ENCODE measurements at places on chromosomes 11 and 22.

DNA sequence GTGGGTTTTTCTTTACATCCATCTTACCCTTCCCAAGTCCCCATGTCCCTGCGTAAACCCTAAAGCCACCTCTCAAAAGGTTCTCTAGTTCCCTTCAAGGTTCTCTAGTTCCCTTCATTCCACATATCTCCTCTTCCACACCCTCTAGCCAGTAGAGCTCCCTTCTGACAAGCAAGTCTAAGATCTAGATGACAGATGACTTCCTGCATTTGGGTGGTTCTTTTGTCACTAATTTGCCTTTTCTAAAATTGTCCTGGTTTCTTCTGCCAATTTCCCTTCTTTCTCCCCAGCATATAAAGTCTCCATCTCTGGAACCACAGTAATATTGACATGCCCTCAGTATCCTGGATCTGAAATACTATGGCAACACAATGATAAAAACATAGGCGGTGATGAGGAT lies 7.8 kb downstream of the CD3E start:
- DNase-seq = no peak

DNA sequence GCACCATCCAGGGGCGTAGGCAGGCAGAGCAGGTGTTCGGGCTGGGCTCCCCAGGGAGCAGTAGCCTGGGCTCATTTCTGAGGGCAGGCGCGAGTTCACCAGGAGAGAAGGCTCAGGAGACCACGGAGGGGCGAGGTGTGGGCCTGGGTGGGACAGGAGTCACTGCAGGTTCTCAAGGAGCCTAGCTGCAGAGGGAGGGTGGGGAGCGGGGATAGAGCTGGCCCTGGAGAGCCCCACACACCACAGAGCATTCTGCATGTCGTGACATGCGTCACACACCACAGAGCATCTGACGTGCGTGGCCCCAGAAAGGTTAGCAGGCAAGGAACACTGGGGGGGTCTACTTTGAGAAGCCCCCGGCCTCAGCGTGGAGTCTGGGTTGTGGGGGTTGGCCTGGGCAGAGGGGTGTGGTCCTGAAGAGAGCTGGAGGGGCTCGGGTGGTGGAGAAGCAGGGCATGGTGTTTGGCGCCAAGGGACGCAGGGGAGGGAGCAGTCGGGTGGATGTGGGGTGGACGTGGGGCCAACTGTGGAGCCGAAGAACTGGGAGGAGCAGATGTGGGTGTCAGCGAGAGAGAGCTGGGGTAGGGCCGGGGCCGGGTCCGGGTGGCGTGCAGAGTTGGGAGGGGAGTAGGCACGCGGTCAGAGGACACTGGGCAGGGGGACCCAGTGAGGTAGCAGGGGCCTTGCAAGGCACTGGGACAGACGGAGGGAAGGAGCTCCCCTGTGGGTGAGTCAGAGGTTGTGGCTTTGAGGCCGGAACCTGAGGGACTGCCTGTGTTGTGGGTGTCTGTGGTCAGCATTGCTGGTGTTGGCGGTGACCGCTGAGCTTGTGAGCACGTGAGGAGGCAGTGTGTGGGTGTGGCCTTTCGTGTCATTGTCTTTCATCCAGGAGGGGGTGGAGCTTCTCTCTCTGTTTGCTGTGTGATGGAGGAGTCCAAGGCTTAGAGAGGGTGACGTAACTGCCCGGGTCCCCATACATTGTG lies 25.5 kb downstream of the CTTN start:
- DNase-seq = peak; percentile 41

- no peak for DNase-seq
Measured at GRCh38 chr22:22706253-22706915, 62.0 kb downstream of the GGTLC2 start.

DNA sequence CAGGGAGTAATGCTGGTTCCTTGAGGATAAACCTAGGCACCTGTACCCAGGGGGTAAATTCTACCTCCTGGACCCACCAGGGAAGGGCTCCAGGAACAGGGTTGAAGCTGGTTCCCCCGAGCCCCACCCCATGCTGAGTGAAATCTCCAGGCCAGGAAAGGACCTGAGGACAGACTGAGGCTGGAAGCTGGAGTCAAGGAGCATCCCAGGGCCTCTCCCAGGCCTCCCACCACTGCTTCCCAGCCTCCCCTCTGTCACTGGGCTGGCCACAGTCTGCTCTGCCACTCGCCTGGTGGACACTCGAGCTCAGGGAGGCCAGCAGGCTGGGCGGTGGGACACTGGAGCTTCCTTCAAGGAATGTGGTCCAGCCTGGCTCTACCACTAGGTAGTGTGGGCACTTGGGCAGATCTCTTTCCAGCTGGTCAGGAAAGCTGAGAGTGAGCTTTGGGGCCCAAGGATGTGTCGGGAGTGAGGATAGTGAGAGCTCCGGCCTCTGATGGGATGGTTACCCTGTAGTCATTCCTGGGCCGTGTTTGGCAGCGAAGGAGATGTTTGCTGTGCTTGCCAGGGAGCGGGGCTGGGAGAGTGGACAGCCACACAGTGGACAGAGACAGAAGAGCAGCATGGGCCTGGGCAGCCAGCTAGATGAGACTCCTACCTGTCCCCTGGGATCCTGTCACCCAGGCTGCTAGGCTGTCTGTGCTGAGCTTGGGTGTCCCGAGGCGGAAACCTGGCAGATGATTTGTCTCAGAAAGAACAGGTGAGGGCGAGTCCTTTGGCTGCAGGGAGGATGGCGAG lies 3.4 kb downstream of the OVOL1 start:
- no peak for DNase-seq

DNA sequence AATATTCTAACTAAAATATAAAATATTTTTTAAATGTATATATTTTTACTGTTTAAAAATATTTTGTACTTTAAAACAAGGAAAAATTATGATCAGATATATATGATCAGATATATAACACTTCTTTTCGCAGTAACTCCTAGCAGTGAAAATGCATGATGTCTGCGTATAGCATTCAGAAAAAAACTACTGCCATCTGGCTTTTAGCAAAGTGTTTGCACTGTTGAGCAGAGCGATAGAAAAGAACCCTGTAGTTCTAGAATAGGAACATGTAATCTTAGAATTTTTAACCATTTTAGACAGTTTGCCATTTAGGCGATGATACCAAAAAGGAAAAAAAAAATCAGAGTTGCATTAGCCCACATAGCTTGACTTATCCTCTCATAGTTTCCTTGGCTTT lies 370.4 kb upstream of the ANO3 start:
- DNase-seq = no peak

DNA sequence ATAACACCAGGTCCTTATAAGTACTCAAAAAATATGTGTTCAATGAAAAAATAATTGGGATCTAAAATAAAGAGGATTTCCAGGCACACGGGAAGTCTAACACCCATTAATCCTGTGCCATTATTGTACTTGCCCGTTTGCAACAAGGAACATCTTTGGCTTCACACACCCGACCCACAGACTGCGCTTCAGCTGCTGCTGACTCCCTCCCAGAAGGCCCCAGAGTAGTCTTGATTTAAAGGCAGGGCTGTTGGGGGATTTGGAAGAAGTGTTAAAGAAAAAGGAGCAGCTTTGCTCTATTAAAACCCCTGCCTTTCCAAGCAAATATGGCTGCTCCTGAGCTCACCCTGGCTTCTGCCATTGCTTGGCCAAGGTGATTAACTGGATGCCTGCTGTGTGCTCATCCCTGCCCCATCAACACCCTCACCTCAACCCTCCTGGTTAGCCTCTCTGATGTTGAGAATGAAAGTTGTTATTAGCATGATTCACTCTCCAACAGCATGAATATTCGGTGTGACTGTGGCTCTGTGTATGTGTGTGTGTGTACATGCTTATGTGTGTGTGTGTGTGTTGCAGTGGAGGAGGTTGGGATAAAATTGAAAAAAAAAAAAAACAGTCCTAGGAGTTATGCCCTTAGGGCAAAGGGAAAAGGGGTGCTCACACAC lies 76.1 kb downstream of the KIRREL3 start:
- no peak for DNase-seq

GRCh38 chr22:39297490-39298240 lies 21.8 kb downstream of the RPL3 start:
- DNase-seq = no peak

- DNase-seq = no peak
Measured at GRCh38 chr11:115939731-115940421, 435.7 kb upstream of the CADM1 start.

GRCh38 chr11:130066338-130066737 lies 3.4 kb upstream of the APLP2 start:
- DNase-seq = no peak

DNA sequence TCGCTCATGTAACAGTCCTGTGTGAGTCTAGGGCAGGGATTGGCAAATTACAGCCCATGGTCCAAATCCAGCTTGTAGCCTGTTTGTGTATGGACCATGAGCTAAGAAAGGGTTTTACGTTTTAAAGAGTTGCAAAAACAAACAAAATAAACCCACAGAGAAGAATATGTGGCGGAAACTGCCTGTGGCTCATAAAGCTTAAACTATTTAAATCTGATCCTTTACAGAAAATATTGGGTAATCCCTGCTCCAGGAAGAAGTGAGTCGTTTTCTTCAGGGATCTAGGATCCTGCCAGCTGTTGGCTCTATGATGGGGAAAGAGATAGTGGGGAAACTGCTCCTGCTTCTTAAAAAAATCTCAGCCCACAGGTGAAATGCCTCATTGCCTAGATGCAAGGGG lies 3.4 kb upstream of the OR6Q1 start:
- no peak for DNase-seq

DNA sequence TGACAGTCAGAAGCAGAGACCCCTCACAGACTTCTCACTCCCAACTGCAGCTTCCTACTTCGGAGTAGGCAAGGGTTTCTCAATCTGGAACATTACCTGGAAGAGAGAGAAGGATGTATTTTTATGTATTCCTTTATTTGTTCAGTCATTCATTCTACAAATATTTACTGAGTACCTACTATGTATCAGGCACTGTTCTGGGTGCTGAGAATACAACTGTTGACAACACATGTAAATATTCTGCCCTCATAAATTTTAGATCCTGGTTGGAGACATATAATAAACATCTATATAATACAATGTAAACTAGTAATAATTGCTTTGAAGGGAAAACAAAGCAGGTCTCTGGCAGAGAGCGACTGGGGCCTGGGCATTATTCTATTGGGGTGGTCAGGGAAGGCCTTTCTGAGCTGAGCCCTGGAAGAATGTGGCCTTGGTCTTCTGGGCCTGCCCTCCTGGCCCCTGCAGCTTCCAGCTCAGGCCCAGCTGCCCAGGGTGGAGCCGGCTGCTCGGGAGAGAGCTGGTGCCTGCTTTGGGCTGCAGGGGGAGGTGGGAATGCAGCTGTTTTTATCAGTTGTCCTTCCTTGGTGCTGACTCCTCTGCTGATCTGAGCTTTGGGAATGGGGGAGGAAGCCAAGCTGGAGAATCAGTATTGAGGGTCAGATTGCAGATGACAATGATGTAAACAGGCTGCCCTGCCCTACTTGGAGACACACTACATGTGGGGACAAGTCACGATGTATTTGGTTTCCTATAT lies 46.8 kb downstream of the PKNOX2 start:
- DNase-seq = no peak

DNA sequence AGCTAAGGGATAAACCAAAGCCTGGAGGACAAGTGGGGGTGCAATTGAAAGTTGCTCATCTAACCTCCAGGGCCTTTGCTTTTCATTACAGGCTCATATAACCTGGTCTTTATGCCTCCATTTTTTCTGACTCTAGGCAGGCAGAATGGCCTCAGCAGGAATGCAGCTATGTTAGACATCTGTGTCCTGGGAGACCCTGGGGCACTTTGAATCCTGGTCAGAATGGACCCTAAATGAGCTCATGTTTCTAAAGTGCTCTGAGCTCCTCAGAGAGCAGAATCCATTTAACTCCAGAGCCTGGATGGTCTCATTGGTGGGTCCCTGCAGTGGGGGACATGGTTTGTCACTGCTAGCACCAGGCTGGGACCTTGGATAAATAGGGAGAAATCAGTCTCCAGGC lies 177.3 kb downstream of the KIRREL3 start:
- DNase-seq = no peak

- no peak for DNase-seq
Measured at GRCh38 chr22:49203091-49203858, 624.4 kb downstream of the BRD1 start.

DNA sequence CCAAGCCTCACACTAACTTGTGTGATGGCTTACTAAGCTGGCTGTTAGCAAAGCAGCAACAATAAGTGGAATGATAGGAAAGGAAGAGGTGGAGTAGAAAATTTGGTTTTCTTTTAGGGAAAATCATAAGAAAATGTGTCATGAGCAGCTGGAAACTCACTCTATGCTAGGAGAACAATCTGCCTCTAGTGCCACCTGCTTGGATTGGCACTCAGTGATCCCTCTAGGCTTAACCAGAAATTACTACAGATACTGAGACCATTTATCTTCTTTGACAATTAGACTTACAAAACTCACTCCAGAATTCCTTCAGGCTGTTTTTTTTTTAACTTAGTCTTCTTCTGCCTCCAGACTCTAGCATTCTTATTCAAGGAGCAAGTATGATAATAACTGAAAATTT lies 117.3 kb downstream of the CD44 start:
- DNase-seq = no peak

- DNase-seq = no peak
Measured at GRCh38 chr11:77783025-77783424, 37.5 kb downstream of the RSF1 start.

DNA sequence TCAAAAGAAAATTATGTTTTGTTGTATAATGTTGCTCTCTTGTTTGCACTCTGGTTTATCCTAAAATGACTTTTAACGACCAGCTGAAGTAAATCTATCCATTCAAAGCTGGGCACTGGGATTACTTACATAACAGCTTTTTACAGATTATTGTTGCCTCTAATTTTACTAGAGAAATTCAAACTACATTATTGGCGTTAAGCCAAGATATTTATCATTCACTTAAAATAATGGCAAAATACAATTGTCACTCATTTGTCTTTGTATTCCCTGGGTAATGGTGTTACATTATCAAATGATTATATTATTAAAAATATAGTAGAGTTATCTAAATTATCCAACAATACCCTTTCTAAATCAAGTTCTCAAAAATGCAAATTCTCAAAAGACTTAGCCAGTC lies 30.3 kb downstream of the DLG2 start:
- DNase-seq = no peak

DNA sequence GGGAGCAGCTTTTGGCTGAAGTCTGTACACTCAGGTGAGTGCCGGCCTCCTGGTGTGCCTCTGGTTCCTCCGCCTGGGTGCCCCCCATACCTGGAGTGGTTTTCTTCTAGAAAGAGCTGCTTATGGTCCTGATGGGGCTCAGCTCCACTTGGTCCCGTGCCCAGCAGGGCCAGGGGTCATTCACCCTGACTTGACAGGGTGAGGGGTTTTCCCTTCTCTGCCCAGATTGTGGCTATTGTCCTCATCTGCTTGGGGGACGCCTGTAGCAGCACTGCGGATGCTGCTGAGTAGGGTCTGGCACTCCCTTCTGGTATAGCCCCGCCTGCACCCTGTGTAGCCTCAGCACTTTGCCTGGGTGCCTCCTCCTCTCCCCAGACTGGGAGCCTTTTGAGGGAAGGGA lies 8.2 kb downstream of the OMP start:
- no peak for DNase-seq

GRCh38 chr22:37008365-37008764 lies 10.9 kb downstream of the TST start:
- no peak for DNase-seq

GRCh38 chr11:58631378-58631777 lies 8.9 kb downstream of the CNTF start:
- no peak for DNase-seq

Data from stimulated activated CD4-positive, alpha-beta T cell treated with anti-CD3 and anti-CD28 coated beads, Interleukin-2, amount 100 ng/mL, for 24 hours (primary cell).